ENCODE measurements at places on chromosomes 1 and 21. TPM values are rescaled to one million over a fixed set of nuclear protein-coding genes. Genes with fewer than 3 reads are reported as not detected.

GRCh38 chr1:91948501-91949355 lies 473 bp upstream of the BRDT start:
- DNase-seq = no peak

- DNase-seq = no peak
These were observed 807 bp downstream of the CEP85 start for GRCh38 chr1:26234644-26235370.

The SLC6A9 gene
- 7.6 TPM for polyA plus RNA-seq

DNA sequence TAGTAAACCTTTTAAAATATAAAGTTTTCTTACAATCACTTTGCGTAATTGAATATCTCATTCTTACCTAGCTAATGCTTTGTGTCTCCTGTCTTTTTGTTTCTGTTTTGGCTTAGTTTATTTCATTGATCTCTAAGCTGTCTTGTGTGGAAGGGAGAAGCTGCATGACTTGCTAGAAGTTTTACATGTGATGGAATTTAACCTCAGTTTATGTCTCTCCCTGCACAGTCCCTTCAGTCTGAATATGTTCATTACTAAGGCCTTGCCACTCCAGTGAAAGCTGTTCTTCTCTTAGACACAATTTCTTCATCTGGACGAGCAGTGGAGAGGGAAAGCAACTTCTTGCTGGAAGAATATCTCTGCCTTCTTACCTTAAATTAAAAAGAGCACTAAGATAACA lies 19.9 kb upstream of the GPR88 start:
- DNase-seq = no peak

DNA sequence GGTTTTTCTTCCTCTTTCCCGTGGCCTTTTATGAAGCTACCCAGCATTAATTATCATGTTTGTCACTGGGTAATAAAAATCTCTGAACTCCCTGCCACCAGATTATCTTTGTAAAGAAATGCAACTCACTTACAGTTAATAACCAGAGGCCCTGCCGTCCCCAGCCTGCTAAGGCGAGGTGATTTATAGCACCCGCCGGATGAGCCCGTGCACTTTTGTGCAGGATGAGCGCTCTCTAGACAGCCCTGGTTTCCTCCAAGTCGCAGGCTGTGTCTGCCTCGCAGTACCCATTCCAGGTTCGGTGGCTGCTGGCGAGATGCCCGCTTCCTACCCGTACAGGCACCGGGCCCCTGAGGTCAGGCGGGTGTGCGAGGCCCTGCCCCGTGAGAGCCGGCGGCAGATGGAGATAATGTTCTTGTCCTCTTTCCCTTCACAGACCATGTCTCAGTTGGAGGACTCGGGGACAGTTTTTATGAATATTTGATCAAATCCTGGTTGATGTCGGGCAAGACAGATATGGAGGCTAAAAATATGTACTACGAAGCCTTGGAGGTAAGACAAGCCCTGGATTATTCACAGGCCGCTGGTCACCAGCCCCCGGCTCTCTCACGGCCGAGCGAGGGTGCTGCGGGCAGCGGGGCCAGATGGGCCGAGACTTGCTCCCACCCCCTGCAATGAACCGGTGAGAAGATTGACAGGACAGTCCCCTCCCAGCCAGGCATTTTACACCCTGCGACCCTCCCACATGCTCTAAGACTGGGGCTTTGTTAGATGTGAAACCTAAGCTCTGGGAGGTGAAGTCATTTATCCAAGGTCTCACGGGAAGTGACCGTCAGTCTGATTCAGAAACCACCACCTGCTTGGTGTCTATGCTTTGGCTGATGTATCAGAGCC lies 28.5 kb upstream of the SELENON start:
- DNase-seq = peak; percentile 85

The HCRTR1 gene
- 0.11 TPM for polyA plus RNA-seq

The ARHGAP30 gene
- polyA plus RNA-seq = 2.6 TPM

DNA sequence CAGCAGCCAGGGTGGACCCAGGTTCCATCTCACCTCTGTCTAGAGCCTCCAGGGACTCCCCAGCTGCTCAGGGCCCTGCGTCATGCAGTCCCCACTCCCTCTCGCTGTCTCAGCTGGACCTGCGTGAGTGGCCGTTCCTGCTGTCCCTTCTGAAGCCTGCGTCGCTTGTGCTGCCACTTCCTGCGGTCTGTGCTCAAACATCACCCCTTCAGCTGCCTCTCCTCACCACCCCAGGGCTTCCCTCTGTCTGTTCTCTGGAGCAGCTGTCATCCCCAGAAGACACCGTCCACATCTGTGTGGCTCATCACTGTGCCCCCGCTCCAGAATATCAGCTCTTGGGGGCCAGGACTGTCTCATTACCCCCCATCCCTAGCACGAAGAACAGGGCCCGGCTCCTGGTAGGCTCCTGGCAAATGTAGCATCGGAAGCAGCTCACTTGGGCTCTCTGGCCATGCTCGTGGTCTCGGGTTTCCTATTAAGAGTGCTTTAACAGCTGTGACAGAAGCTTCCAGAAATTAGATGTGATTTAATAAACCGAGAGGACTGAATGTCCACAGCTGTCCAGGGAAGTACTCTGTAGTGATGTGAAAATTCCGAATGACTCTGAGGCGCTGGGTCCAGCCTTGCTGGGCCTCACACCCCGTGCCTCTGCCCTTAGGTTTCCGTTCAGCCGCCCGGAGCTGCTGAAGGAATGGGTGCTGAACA lies 3.3 kb downstream of the THAP3 start:
- DNase-seq = no peak

GRCh38 chr1:50929376-50929958 lies 30.6 kb downstream of the FAF1 start:
- no peak for DNase-seq

The ATF3 gene
- 7.8 TPM for polyA plus RNA-seq

The RNU1-2 gene
- not detected for polyA plus RNA-seq

GRCh38 chr1:236913371-236914037 lies 90.7 kb downstream of the MT1HL1 start:
- no peak for DNase-seq

GRCh38 chr1:7975212-7975865 lies 13.8 kb downstream of the PARK7 start:
- DNase-seq = peak; percentile 46

The FMO1 gene
- polyA plus RNA-seq = 99.8 TPM

All from left renal cortex interstitium (tissue), 4 donors.